ENCODE measurements at places on chromosomes 13 and 19. TPM values are rescaled to one million over a fixed set of nuclear protein-coding genes. Genes with fewer than 3 reads are reported as not detected.

ERICH6B gene
- not detected for total RNA-seq

RGS9BP gene
- total RNA-seq: 0.54 TPM

FLT1 gene
- 0.02 TPM for total RNA-seq

SH2D3A gene
- total RNA-seq: 12.1 TPM

ENOX1 gene
- total RNA-seq: 0.75 TPM

UGGT2 gene
- total RNA-seq: 5.0 TPM

PNMA8B gene
- total RNA-seq: not detected

SOX21 gene
- 1.3 TPM for total RNA-seq

KIR2DL1 gene
- total RNA-seq: not detected
